Cerebellar nuclear complex (tissue), 1 donor: ENCODE measurements at places on chromosomes 7 and 10.

DNA sequence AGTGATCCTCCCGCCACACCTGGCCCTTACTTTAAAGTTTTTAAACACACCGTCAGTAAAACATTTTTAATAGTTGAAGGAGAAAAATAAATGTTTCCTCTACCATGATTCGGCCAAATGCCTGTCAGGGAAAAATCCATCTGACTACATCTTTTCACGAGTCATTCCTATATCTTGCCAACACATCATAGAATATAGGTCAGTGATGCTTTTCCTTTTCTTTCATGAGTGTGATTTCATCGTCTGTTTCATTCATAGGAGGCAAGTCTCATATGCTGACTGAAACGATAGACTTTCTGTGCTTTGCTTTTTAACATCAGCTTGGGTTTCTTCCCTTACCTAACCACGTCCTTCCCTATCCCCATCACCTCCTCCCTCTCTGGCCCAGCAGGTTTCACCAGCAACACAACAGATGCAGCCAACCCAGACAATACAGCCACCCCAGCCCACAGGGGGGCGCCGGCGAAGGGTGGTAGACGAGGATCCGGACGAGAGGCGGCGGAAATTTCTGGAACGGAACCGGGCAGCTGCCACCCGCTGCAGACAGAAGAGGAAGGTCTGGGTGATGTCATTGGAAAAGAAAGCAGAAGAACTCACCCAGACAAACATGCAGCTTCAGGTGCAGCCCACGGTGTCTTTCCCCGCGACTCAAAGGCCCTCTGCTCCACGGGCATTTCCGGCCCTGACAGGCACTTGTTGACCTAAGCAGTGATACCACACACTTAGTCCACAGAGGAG, 149.2 kb downstream of the TRIL start:
- DNase-seq: no peak

- DNase-seq: no peak
These were observed 164.2 kb upstream of the EEPD1 start for GRCh38 chr7:35988818-35989217.

GRCh38 chr7:126776498-126776897, 476.2 kb downstream of the GRM8 start:
- no peak for DNase-seq

DNA sequence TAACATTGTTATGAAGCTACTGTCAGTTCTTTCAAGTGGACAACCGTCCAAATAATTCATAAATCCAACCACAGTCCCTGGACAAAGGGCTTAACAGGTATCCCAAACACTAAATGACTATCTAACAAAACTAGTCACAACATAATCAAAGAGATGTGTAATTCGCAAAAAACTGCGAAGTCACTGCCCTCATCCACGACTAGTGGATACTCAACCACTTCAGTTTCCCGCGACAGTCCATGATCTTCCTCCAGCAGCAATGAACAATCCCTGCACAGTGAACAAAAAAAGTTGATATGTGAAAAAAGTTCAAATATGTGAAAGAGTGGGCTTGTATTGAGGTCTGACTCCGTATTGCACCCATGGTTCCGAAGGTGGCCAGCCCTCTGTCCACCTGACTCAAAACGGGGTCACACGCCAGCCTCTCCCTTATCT, 287 bp downstream of the DCLRE1A start:
- no peak for DNase-seq

DNA sequence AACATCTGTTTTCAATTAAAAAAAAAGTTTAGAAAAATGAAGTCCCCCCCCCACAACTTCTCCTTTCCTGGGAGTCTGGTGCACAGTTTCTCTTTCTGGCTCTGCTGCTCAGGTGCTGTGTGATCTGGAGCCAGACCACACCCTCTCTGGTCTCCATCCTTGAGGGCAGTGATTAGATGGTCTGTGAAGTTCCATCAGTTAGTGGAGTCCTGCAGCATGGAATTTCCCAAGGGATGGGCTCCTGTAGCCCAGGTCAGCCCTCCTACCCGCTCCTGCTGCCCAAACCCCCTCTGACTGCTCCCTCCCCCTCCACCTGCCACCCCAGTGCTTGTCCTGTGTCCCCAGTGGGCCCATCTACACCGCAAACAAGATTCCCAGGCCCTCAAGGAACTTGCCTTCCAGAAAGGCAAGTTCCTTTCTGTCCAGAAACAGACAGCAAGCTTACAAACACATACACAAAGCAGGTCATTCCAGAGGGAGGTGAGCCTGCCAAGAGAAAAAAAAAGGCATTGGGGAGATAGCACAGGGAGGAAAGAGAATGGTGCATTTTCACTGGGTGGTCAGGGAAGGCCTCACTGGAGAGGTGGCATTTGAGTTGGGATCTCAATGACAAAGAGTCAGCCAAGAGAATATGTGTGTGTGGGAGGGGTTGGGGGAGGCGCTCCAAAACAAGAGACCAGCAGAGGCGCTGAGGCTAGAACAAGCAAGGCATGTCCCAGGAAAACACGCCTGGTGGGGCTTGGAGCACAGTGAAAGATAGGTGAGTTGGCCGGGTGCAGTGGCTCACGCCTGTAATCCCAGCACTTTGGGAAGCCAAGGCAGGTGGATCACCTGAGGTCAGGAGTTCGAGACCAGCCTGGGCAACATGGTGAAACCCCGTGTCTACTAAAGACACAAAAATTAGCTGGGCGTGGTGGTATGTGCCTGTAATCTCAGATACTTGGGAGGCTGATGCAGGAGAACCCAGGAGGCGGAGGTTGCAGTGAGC, 49.5 kb upstream of the SLC29A3 start:
- DNase-seq: no peak

DNA sequence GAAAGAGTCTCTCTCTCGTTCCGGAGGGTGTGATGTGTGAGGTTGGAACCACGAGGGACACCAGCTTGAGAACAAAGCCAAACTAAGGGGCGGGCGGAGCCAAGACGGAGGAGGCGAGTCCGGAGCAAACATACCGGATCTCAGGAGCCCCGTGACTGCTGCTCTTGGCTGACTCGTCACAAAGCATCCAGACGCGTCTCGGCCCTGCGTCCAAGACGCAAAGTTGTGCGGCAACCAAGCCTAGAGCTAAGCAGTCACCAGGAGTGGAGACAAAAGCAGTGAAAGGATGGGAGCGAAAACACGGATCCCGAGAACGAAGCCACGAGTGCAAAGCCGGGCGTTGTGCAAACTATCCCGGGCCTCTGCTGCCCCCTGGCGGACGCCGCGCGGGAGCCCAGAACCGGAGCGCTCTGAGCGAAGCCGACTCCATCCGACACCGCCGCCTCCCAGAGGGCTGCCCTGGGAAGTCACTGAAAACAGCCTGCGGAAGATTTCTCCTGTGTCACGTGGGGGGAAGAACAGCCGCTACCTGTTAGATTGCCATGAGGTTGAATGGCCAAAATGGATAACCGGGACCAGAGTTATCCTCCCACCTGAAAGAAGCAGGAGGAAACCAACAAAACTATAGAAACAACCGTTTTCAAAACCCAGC, 46.4 kb upstream of the TMEM72 start:
- no peak for DNase-seq

- DNase-seq: no peak
These were observed 21.5 kb downstream of the OPTN start for GRCh38 chr10:13121500-13121854.

GRCh38 chr7:66145400-66146104, 30.9 kb downstream of the CRCP start:
- no peak for DNase-seq

DNA sequence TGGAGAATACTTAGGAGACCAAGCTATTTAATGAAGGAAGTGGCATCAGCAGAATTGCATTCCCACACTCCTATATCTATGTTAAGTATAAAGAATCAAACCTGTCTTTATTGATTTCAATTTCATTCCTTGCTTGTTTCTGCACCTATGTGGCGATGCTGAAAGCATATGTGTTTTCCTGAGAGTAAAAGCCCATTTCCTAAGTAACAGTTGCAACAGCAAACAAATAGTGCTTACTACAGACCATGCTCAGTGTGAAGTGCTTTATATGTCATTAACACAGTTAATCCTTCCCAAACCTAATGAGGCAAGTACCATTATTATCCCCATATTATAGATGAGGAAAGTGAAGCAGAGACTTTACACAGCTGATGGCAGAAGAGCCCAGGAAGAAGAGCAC, 552.1 kb downstream of the PARD3 start:
- DNase-seq: no peak

DNA sequence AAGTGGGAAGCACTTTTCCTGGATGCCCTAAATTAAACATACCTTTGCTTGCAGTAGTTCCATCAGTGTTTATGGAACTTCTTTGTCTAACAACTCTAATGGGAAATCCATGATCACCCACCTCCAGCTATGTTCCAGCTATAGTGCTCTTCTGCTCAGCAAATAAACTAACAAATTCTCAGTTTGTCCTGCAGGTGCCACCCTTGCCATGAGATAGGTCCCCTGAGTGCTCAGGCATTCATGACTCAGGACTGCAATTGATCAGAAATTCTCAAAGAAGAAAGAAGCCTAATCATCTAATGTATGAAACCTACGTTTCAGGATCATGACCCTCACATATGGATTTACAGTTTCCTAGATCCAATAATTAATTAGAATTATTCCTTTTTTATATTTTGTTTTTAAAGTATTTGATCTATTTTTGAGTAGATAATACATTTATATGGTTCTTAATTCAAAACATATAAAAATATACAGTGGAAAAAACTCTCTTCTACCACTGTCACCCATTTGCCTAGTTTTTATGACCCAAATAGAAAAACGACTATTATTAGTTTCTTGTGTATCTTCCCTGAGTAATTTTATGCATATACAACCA, 48.7 kb upstream of the DYNC1I1 start:
- DNase-seq: no peak

- no peak for DNase-seq
These were observed 148.4 kb downstream of the DIP2C start for GRCh38 chr10:541041-541440.

DNA sequence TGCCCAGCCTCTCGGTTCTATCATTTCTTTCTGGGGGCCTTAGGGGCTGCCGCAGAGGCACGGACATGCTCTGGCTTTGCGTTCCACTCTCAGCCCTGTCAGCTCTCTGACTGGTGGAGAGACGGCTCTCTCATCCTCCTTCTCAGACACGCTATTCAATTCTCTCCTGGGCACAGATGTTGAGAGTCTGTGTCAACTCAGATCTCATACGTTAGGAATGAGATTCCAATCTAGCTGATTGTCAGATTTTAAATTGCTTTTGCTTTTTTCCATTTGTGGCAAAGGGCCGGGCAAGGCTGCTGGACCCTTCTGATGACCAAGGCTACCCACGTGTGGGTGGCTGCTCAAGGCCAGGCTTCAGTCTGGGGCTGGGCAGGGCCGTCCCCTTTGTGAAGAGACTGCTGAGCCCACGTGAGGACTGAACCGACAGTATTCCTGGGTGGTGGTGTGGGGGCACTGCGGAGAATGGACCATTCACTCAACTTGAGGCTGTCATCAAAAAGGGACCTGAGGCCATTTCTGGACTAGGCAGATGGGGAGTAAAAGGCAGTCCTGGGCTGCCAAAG, 71.5 kb downstream of the CLEC2L start:
- DNase-seq: no peak
